ENCODE measurements at places on chromosomes 4 and X.

GRCh38 chr4:134518574-134519217 is 317.1 kb upstream of the PABPC4L start:
- DNase-seq = no peak

- DNase-seq = no peak
Measured at GRCh38 chr4:126766241-126766640, 866.5 kb upstream of the INTU start.

DNA sequence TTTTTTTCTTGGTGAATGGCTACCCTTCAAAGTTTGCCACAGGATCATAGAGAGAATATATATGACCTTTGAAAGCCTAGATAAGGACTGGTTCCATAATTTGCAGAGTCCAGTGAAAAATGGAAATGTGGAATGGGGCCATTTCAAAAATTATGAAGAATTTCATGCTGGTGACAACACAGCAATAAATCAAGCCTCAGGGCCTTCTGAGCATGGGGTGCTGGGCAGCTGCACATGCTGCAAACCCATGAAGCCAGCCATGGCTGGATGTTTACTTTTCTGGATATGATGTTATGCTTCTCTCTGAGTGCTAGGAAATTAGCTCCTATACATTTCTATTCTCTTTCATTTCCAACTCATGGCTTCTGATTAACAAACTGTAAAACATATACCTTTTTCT is 16.0 kb upstream of the PLA2G12A start:
- DNase-seq = no peak

DNA sequence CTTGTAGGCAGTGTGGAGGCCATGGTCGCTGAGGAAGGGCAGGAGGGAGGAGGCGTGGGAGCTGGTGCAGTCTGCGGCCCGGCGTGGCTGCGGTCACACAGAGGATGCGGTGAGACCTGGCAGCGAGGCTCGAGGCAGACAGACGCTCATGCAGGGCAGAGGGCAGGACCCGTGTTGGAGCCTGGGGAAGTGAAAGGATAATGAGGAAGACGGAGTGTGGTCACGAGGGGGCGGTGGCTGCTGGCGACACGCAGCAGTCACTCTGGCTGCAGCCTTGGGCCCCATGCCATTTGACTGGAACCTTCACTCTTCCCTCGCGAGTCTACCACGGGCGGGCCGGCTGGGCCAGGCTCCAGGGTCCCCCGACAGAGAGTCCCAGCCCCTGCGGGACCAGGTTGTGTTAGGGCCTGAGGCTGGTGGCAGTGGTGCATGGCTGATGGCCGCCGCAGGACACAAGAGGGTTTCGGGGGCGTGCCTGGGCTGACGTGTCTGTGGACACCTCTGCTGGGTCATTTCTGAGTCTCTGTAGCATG is 68.8 kb upstream of the HGFAC start:
- DNase-seq = no peak

DNA sequence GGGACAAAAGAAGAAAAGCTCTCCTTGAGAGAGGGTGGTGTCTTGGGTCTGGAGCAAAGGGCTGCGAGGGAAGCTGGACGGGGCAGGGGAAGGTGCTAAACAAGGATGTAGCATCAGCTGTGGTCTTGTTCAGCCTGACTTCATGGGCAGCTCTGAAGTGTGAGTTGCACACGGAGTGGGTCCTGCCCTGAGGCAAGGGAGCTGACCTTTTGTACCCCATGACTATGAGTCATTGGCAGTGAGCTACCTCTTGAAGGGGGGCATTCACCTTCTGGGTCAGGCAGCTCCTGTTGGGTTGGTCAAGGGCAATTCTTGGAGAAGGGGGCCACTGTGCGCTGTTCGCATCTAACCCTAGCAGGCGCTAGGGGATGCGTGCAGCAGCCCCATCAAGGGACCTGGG is 151.8 kb downstream of the SMIM20 start:
- no peak for DNase-seq

DNA sequence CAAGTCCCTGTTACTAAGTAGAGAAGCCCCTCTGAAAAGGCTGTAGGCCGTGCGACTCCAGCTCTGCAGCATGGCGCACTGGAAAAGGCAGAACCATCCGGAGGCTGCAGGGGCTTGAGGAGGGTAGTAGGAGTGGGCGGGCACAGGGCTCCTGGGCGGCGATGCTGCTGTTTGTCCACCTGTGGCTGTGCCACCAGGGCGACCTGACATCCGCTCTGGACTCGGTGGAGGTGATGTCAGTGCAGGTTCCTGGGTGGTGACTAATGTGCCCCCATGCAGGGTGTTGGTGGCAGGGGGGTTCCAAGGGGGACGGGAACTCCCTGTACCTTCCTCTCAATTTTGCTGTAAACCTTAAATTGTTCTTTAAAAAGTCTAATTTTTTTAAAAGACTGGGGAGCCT is 58.3 kb downstream of the PCGF3 start:
- DNase-seq = no peak

DNA sequence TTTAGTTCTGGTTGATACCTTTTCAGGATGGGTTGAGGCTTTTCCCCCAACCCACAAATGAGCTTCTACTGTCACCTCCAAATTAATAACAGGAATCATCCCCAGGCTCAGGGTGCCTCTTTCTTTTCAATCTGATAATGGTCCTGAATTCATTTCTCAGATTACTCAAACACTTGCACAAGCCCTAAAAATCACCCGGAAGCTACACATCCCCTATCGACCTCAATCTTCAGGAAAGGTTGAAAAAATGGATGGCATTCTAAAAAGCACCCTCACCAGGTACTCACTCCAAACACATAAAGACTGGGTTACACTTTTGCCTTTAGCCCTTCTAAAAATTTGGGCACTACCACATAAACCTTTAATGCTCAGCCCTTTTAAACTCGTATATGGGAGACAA is 79.9 kb downstream of the COQ2 start:
- no peak for DNase-seq

DNA sequence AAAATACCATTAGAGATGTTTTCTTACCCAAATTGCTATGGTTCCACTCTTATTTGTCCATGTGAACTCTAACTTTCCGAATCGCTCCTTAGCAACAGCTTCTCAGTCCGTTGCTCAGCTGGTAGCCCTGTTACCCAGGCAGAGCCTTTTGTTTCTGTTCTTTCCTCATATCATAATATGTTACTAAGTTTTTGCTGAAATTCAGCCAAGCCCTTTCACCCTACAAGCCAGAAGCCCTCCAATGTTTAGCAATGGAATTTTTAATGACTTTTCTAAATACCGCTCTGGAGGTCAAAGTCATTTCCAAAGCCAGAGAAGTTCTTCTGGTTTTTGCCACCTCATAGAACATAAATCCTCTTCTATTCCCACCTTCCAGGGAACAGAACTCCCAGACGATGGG is 1029.5 kb downstream of the C4orf33 start:
- no peak for DNase-seq

- DNase-seq = no peak
Measured at GRCh38 chr4:56086073-56086541, 137.4 kb downstream of the CEP135 start.

GRCh38 chr4:151267822-151268535 is 9.0 kb upstream of the PRSS48 start:
- DNase-seq = no peak

- DNase-seq = no peak
Measured at GRCh38 chrX:121671649-121672048, 624.2 kb downstream of the GLUD2 start.

DNA sequence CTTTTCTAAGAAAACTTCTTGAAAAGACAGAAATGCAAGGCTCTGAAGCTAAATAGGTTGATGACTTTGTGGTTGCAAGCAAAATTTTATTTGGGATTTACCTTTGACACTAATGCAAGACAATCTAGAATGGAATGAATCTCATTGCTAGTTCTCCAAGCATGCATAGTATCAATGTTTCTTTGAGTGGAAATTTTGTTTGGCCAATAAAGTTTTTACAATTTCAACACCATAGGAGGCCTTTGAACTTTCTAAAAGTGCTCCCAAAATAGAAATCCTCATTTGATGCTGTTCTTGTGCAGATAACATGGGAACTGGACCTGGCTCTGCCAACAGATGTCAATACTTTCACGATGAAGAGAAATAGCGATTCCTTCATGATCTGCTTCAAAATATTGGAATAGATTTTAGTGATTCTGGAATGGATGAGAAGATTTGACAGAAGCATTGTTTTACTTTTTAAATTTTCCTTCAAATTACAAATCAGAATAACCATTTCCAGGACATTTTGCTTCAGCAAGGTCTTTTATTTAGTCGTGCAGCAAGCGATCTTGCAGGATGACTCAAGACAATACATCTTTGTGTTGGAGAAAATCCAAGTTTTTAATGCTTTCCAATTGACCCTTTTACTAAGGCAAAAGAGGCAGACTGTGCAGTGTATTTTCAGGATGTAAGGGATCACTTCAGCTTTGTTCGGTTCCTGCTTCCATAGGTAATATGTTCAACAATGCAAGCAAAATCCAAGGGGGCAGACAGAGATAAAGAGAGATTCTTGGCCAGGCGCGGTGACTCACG is 51.7 kb upstream of the OTUD4 start:
- peak; percentile 57 for DNase-seq

DNA sequence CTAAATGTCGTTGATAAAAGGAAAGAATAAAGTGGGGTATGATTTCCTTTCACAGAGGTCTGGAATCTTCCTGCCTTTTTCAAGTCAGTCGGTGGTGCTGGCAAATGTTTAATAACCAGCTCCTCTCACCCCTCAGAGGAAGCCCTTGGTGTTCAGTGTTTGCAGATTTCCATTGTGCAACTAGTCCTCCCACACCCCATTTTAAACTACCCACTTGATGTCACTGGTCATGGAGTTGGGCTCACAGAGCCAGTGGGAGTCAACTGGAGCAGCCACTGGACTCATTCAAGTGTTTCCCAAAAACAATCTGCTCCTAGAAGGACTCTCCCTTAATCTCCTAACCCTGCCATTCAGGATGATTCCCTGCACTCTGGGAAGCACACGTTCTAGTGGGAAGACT is 149.2 kb downstream of the PTTG2 start:
- DNase-seq = no peak

GRCh38 chr4:60757986-60758680 is 442.0 kb upstream of the ADGRL3 start:
- DNase-seq = peak; percentile 17

- no peak for DNase-seq
Measured at GRCh38 chrX:132090403-132091159, 37.2 kb downstream of the FRMD7 start.

- DNase-seq = peak; percentile 78
Measured at GRCh38 chr4:128468123-128468989, 180.7 kb upstream of the PGRMC2 start.

- DNase-seq = no peak
Measured at GRCh38 chrX:119726900-119727555, 31.4 kb upstream of the SOWAHD start.

DNA sequence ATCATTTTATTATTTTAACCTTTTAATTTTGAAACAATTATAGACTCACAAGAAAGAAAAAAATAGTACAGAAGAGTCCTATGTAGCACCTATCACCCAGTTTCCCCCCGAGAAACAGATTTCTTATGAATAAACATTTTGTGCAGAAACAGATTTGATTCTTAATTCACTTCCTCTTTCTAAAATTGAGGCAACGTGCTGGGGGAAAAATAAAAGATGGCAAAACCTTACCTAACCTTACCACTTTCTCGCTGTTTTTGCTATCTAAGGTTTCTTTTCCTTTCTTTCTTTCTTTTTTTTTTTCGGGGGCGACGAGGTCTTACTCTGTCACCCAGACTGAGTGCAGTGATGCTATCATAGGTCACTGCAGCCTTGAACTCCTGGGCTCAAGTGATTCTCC is 4.3 kb upstream of the CLNK start:
- no peak for DNase-seq

DNA sequence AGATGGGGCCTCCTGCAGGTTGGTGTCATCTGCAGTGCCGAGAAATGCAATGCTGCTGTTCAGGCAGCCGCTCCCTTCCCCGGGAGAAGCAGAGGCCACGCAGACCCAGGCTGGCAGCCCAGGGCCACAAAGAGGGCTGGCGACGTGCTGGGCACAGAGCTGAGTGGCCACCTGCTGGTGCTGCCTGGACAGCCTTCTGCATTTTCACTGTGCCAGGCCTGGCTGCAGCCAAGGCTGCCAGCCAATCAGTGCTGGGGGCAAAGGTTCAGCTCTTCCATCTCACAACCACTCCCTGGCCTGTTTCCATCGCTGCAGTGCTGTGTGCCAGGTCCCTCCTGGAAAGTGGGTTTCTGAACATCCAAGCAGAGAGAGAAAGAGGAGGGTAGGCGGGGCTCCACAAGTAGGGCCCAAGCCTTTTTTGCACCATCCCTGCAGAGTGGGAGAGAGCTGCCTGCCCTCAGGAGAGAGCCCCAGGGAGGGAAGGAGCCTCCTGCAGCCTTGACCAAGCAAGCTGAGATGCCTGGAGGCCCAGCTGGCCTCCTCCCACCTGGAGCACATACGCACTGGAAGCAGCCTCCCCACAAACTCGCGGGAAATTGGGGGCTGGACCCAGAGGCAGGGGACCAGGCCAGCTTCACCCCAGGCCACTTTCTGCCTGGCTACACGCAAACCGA is 20.1 kb downstream of the ADRA2C start:
- DNase-seq = no peak

DNA sequence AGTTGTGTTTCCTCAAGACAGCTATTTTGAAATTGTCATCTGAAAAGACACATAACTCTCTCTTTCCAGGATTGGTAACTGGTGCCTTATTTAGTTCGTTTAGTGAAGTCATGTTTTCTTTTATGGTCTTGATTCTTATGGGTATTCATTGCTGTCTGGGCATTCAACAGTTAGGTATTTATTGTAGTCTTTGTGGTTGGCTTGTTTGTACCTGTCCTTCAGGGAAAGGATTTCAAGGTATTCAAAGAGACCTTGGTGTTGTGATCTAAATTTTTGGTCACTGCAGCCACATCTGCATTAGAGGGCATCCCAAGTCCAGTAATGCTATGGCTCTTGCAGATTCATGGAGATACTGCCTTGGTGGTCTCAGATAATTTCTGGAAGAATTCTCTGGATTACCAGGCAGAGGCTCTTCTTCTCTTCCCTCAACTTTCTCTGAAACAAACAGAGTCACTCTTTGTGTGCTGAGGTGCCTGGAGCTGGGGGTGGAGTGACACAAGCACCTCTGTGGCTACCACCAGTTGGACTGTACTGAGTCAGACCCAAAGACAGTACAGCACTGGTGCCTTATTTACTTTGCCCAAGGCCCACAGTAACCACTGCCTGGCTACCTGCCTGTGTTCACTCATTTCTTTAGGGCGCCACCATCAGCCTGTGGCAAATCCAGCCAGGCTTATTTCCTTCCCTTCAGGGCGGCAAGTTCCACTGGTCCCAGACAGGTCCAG is 620.4 kb downstream of the KCNIP4 start:
- DNase-seq = no peak

GRCh38 chr4:105767579-105767978 is 59.0 kb downstream of the GSTCD start:
- no peak for DNase-seq

DNA sequence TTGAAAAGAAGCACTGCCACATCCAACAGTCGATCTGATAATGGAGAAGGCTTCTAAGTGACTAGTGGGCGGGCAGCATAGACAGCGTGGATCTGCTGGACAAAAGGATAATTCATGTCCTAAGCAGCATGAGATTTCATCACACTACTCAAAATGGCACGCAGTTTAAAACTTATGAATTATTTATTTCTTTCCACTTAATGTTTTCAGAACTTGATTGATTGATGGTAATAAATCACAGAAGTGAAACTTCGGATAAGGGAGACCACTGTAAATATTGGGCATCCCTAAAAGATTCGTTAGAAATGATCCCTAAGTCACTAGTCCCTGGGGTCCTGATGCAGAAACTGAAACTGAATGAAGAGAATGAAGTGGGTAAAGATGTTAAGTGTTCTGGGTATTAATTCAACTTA is 93.0 kb upstream of the ANK2 start:
- DNase-seq = no peak

All from non-pigmented ciliary epithelial cell (primary cell).